Activated naive CD8-positive, alpha-beta T cell treated with anti-CD3 and anti-CD28 coated beads, Interleukin-2, amount 10 ng/mL, durations not matched to agents 7 days and 5 days (primary cell): ENCODE measurements at places on chromosomes 2 and 18. TPM values are rescaled to one million over a fixed set of nuclear protein-coding genes. Genes with fewer than 3 reads are reported as not detected.

GRCh38 chr2:46481198-46482193, 2.1 kb downstream of the TMEM247 start:
- DNase-seq = no peak

The PARD6G gene
- 1.0 TPM for total RNA-seq

DNA sequence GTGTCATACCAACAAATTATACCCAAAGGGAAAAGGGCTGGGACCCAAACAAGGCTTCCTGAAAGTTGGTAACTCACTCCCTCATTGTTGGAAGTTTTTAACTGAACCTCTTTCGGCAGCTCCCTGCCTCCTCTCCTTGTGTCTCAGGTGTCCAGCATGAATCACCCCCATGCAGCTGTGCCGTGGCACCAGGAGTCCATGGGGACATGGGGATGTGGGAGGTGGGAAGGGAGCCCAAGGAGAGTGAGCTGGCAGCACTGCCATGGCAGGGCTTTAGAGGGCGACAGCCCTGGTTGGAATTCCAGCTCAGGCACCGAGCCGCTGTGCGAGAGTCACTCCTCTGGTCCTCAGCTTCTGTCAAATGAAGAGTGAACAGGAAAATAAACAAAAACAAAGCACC, 12.5 kb upstream of the GYPC start:
- DNase-seq = no peak

The RIF1 gene
- total RNA-seq = 59.4 TPM
